T1000 (cell line): ENCODE measurements at places on chromosomes 1 and 21.

- no peak for DNase-seq
Observed at GRCh38 chr1:170545476-170545875, 13.5 kb downstream of the GORAB start.

DNA sequence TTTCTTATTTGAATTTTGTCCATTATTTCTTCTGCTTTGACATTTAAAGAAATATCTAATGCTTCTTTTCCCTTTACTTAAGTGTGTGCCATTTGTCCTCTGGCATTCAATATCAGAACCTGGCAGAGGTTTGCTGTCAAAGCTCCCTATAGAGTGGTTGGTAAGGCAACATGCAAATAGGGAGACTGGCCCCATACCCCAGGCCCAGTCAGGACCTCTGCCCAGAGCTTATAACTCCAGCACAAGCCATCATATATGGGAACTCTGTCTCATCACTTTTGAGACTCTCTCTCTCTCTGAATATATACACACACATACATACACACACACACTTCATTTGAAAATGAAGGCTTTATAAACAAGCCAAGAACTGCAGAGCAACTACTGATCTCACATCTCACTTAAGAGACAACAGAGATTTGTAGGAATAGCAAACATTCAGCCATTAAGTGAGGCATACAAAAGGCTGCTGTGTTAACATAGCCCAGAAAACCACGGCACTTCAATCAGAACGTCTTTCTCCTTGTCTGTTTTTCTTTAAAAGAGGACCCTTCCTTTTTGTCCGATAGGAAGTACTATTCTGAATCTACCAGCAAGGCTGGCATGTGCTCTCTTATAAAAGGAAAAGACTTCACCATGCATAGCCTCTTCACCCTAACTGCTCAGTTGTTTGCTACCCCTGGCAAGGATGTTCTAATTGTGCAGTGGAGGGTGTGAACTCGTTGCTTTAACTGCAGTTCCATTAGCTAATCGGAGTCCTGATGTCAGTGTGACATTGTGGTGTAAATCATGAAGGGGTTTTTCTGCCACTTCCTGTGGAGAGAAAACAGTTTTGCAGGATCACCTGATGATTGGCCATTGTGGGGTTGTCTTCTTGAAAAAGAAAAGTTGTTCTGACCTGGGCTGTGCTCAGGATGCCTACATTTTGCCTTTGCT, 101.7 kb downstream of the NR5A2 start:
- DNase-seq: no peak

DNA sequence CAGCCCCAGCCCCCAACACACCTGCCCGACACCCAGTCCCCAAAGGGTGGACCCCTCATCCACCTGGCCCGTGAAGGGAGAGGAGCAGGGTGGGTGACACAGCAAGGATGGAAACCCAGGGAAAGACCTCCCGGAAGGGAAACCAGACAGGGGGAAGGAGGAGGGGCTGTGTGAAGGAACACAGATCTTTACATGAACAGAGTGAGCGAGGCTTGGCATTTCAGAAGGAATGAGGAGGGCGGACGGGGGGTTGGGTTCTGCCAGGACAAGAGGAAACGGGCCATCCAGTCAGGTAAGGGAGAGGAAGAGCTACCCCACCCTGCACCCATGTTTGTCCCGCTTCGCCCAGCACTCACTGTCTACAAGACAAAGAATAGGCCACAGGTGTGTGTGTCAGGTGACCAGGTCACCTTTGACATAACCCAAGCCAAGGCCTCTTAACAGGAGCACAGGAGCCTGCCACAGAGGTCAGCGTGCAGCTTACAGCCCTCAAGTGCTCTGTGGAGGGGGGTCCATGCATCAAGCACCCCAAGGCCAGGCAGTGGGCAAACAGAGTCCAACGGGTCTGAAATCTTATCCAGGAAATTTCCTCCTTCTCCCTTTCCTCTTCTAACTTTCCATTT, 18.0 kb upstream of the PRDM15 start:
- no peak for DNase-seq

GRCh38 chr1:48691429-48692001, 85.2 kb downstream of the BEND5 start:
- DNase-seq: no peak

GRCh38 chr1:54945393-54945936, 35.0 kb upstream of the TMEM61 start:
- DNase-seq: no peak

GRCh38 chr1:221886743-221887414, 145.0 kb upstream of the DUSP10 start:
- DNase-seq: peak; percentile 91

DNA sequence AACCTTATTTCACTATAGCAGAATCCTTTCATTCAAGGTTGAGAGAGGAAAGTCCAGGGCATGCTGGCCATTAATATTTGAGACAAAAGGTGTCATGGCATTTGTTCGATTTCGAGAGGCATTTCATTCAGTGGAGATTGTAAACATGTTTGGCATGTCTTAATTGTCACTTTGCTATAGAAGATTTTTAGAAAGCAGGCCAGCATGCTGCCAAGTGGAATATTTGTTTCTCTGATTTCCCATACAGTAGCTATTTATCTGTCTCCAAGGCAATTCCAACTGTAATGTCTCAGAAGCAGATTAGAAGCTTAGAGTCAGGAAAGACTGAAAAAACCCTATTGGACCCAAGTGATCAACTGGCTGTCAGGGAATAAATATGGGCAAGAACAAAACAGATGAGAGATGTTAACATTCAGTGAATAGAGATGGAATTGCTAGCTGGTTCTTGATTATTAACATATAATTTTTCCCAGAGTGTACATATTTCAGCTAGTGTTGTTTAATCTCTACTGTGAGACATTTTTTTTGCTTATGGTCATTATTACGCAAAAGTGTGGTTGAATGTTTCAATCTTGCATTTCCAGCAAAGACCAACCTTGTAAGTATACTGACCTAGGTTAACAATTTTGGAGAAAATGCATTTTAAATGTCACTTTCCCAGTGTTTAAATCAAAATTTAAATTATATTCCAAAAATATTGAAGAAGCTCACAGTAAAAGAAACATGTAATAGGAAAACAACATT, 174.6 kb downstream of the KCNK2 start:
- DNase-seq: no peak

DNA sequence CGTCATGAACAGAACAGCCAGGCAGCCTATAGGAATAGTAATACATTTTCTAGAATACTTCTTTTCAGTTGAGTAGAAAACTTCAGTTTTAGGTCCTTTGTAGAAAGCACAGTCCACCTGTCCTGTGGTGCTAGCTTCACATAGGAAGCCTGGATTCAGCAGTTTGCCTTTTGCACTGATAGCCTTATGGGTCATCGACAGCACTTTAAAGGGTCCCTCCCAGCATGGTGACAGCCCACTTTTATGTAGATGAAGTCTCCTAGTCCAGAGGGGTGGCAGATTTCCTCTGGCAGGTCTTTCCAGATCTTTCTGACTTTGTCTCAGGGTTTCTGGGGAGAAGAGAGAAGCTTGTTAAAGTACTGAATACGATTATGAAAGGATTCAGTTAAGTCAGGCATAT, 161.4 kb upstream of the TNR start:
- no peak for DNase-seq

DNA sequence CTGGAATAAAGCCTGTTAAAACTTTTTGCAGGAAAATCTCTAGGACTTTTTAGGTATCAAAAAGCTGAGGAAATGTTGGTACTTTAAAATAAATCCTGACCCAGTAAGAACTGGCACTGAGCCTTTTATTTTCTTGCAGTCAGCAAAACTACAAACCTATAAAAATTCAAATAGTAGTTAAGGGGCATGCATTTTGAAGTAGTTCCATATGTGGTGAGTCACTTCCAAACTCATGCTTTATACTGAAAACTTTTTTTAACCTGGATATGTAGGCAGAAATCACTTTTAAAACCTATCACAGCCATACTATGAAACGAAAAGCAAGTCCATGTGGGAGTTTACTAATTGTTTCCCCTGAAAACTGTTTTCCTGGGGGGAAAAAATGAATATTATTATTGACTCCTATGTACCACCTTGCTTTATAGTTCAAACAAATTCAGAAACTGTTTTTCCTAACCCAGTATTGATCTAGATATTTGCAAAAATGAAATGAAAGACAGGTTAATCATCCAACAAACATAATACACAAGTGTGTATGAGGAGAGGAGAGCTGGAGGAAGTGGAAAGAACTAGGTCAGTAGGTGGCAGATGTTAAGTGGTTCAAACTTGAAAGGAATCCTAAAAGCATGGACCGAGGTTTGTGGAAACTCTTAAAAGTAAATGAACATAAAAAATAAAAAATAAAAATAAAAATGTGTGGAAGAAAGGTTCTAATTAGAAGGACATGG, 30.5 kb downstream of the NRIP1 start:
- no peak for DNase-seq

DNA sequence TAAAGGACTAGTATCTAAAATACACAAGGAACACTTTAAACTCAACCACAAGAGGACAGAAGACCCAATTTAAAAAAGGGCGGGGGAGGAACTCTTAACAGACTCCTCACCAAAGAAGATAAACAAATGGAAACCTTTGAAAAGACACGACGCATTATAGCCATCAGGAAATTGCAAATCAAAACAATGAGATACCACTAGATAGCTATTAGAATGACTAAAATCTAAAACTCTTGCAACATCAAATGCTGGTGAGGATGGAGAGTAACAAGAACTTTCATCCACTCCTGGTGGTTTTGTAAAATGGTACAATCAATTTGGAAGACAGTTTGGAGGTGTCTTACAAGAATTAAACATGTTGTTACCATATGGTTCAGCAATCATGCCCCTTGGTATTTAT, 708.2 kb downstream of the BRINP3 start:
- DNase-seq: no peak
